Astrocyte (in vitro differentiated cells and primary cell): ENCODE measurements at places on chromosomes 5 and 9. TPM values are rescaled to one million over a fixed set of nuclear protein-coding genes. Genes with fewer than 3 reads are reported as not detected.

LECT2 gene
- total RNA-seq, result not detected in 2 replicates

SRD5A1 gene
- 27.6 and 30.6 TPM in 2 replicates for total RNA-seq

PCDHGB5 gene
- total RNA-seq, result 1.1 and 2.1 TPM in 2 replicates

MSX2 gene
- 5.6 and 12.0 TPM in 2 replicates for total RNA-seq

ZDHHC11 gene
- 10.3 and 15.9 TPM in 2 replicates for total RNA-seq

RGS7BP gene
- total RNA-seq, result 0.07 and 0.12 TPM in 2 replicates

TRPM6 gene
- 0.27 and 0.29 TPM in 2 replicates for total RNA-seq

CNTNAP3 gene
- total RNA-seq, result 2.7 and 3.3 TPM in 2 replicates

GM2A gene
- 19.5 and 23.4 TPM in 2 replicates for total RNA-seq

DRD1 gene
- 0.14 and 0.23 TPM in 2 replicates for total RNA-seq

IRX1 gene
- 0.14 and 0.52 TPM in 2 replicates for total RNA-seq

ERP44 gene
- total RNA-seq, result 27.0 and 27.5 TPM in 2 replicates

CCNO gene
- 0.19 and 0.43 TPM in 2 replicates for total RNA-seq

OLFML2A gene
- total RNA-seq, result 148 and 179 TPM in 2 replicates

CCL27 gene
- 0.52 TPM in 1 of 2 replicates, not detected in the other for total RNA-seq

MCIDAS gene
- total RNA-seq, result not detected in 2 replicates

LHX3 gene
- not detected in 2 replicates for total RNA-seq

PCDHB8 gene
- total RNA-seq, result 4.9 and 5.3 TPM in 2 replicates

MEIKIN gene
- total RNA-seq, result not detected in 2 replicates

RAB3C gene
- total RNA-seq, result 0.45 and 1.3 TPM in 2 replicates

CRHBP gene
- total RNA-seq, result 2.5 and 4.7 TPM in 2 replicates

G3BP1 gene
- total RNA-seq, result 231 and 246 TPM in 2 replicates

NFIL3 gene
- 32.4 and 37.5 TPM in 2 replicates for total RNA-seq

WDR38 gene
- total RNA-seq, result not detected in 2 replicates

GCNT4 gene
- 9.0 and 9.4 TPM in 2 replicates for total RNA-seq

BTNL3 gene
- not detected in 2 replicates for total RNA-seq

CCL28 gene
- 0.16 TPM in 1 of 2 replicates, not detected in the other for total RNA-seq

FAM151B gene
- 2.9 and 4.4 TPM in 2 replicates for total RNA-seq
